Hippocampal formation (tissue), 2 donors: ENCODE measurements at places on chromosomes 6 and 20.

DNA sequence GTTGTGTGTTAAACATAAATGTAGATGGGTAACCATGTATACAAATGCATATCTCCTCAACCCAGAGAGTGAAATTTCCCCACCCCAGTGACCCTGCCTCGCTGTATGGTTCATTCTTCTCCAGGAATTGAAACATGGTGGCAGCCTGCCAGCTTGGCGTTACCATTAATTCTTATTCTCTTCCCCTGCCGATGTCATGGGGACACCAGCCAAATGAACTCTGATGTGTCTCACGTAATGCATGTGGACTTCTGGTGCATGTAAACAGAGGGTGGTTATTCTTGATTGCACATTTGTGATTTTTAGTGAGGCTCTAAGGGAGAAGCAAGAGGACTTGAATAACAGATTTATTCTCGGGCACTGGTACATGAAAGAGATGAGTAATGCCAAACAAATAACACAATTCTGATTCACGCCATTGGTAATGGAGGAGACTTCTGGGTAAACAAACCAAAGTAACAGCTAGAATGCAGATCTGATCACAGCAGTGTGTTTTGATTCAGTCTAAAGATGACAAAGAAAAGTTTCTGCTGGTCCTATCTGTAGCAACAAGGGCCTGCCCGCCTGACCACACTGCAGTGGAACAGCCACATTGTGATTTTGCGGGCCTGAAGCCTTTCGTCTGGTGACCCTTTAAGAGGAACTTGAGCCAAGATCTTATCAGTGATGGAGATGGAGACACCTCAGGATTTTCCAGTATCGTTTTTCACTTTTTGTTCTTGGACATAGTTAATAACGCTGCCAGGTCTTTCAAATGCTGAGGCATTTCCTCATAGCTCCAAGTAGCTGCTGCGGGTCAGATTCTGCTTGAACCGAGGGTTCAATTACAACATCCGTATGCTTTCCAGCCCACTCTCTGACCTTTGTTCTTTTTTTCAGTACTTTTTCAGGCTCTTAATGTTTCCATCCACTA lies 171.8 kb upstream of the AKAP12 start:
- peak; percentile 53 for DNase-seq

GRCh38 chr20:32289661-32290431 lies 12.4 kb downstream of the KIF3B start:
- no peak for DNase-seq

DNA sequence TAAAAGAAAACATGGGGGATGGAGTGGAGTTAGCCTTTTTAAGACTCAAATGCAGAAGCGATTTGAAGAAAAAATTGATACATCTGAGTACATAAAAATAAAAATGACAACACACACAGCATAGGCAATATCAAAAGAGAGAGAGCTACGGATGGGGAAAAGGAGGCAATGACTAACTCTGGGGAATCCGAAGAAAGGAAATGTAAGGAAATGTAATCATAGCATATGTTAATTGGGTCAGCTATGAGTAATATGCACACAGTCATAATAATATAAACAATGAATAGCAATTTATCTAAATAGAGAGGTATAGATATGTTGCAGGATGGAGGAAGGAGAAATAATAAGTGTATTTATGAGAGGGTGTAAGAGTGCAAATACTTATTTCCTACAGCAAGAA lies 83.4 kb downstream of the NOL4L start:
- no peak for DNase-seq

DNA sequence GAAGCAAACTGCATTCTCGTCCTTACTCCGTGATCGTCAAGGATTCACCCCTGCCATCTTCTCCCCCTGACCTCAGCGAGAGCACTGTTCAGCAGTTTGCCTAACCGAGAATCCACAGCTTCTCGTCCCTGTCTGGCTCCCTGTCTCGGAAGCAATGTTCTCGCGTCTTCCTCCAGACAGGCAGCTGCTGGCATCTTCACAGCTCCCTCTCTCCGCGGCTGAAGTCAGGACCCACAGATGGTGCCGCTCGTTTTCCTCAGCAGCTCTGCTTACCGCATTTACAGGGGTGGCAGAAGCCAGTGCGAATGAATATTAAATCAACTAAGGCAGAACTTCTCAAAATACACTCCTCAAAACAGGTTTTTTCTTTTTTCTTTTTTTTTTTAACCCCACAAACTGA lies 18.9 kb upstream of the SLC22A2 start:
- DNase-seq, result no peak

DNA sequence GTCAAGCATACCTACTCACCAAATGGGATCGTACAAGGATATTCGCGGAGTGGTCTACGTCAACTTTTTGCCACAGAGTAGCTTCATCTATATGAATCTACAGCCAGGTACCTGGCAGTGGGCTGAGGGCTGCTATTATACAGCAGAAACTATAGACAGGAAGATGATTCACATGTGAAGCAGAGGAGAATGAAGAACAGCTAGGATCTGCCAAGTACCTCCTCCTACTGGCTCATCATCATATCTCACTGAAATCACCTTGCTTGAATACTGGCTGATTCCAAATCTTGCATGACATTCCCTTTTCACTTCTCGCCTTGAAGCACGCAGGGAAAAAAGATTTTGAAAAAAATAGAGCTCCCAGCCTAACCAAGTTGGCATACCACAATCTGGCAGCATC lies 488.7 kb upstream of the NRSN1 start:
- no peak for DNase-seq

- DNase-seq, result no peak
These were observed 4.8 kb downstream of the SRF start for GRCh38 chr6:43175676-43176422.

DNA sequence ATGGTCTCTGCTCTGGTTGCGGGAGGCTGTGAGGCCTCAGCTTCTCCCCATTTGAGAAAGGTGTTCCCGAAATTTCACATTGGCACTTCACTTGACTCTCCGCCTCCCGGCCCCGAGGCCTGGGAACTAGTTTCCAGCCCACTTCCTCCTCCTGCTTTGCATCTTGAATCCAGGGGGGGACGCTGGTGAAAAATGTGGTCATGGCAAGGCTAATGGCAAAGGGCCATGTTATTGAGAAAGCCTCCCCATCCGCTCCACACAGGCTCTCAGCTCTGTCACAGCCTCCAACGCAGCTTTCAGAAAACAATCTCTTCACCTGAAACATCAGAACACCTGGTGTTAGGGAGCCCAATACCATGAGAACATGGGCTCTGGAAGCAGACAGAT lies 5.6 kb downstream of the PLAGL2 start:
- no peak for DNase-seq

GRCh38 chr6:130895516-130895915 lies 68.3 kb downstream of the SMLR1 start:
- DNase-seq, result no peak

- DNase-seq, result no peak
These were observed 7.1 kb upstream of the TCP11 start for GRCh38 chr6:35148167-35148741.

DNA sequence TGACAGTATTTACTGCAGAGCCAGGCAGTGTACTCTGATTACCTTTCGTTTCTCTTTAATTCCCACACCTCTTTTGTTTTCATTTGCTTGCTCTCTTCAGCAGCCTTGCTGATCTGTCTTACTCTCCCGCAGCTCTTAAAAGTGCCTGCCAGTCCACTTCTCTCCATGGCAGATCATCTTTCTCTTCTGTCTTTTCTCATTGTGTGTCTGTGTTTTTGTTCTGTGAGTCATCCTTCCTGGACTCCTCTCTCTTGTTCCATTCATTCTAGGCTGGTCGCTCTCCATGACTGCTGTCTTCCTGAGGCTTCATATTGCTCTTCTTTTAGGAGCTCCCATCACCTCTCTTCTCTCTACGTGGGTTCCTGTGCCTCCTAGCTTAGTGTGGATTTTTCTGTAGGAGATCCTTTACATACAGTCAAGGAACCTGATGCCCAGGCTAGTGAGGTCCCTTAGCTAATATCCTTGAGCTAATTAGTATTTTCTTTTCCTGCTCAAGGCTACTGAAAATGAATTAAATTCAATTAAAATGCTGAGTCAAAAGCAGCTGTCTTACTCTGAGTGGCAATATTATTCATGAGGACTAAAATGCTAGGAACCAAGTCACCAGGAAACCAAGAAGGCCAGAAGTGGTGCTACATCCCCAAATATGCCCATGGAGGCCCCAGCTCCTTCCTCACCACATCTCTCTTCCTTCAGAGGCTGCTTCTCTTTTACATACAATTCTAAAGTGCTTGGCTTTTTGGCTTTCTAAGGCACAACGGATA lies 86.1 kb downstream of the SLX4IP start:
- no peak for DNase-seq

GRCh38 chr6:15672291-15672690 lies 9.5 kb upstream of the DTNBP1 start:
- no peak for DNase-seq

- no peak for DNase-seq
These were observed 476.3 kb downstream of the PRKN start for GRCh38 chr6:162251257-162251656.

- no peak for DNase-seq
These were observed 3.0 kb upstream of the GSTA5 start for GRCh38 chr6:52843605-52844004.

- no peak for DNase-seq
These were observed 180.7 kb downstream of the TBXT start for GRCh38 chr6:165986914-165987482.

GRCh38 chr6:3282476-3283236 lies 23.9 kb downstream of the PSMG4 start:
- no peak for DNase-seq

GRCh38 chr6:70371454-70372105 lies 41.7 kb upstream of the FAM135A start:
- no peak for DNase-seq

GRCh38 chr6:3850451-3851203 lies 1.5 kb downstream of the FAM50B start:
- DNase-seq, result no peak

GRCh38 chr6:44470115-44470464 lies 82.6 kb downstream of the CDC5L start:
- no peak for DNase-seq

DNA sequence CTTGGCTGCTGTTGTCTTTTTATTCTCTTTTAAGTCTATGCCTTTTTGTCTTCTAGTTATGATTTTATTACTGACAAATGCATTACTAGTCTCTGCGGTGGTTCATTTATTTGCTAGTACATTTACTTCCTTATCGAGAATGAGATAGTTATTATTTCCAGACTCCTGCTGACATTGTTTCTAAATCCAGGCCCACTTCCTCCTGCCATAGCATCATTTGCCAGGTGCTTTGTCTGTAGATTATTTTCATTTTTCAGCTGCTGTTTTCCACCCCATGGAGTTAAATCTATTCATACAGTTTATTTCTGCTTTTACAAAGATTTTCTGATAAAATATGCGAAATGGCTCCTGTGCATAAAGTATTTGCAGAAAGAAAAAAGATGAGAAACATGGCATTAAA lies 459.7 kb downstream of the MMUT start:
- DNase-seq, result no peak

DNA sequence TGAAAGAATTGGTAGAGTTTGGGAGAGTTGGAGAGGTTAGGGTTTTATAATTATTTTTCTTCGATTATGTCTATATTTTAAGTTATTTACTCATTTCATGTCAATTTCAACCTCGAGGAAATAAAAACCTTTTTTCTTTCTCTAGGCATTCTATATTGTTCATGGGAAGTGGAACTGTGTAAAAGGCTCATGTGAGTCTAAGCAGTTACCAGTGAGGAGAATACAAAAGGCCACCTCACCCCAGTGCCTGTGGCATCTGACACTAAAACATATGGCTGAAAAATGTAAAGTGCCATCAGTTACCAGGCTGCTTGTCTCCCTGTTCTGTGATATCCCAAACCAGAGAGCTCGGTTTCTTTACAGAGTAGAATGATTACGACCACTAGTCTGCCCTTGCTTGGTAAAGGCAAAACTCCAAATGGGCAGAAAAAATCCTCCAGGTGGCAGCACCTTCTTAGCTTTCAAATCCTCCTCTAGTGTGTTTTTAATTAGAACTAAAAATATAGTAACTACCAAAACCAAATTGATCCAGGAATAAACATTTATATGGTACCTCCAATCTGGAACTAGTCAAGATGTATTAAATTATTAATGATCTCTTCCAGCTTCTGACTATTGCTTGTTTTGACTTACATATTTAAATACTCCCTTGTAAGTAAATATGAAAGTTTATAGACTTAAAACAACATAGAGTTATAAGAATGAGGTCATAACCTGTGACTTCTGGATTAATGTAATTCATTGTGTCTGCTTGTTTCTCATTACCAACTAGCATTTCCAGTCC lies 122.6 kb upstream of the MCHR2 start:
- peak; percentile 14 for DNase-seq

GRCh38 chr6:141641406-141641805 lies 491.3 kb upstream of the GJE1 start:
- no peak for DNase-seq

GRCh38 chr6:3372184-3372846 lies 84.5 kb downstream of the SLC22A23 start:
- DNase-seq, result no peak

GRCh38 chr6:30684386-30685156 lies 1.9 kb downstream of the PPP1R18 start:
- DNase-seq, result no peak

GRCh38 chr6:152189736-152190135 lies 382.3 kb downstream of the ESR1 start:
- no peak for DNase-seq

GRCh38 chr6:40274058-40274457 lies 313.1 kb downstream of the LRFN2 start:
- DNase-seq, result no peak

DNA sequence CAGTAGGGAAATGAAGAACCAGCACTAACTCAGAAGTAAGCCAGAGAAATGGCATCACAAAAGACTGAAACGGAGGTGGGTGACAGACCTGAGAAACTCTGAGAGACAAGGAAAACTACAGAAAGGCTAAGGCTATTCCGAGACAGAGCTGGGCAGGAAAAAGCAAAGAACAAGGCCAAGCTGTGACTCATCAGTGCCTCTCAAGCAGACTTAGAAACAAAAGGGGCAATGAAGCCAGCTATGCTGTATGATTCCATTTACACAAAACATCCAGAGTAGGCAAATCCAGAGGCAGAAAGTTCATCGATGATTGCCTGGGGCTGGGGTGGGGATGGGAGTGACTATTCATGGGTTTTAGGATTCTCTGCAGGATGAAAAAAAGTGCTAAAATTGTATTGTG lies 50.0 kb downstream of the SLC23A2 start:
- DNase-seq, result peak; percentile 42
